MG63 (cell line): ENCODE measurements at places on chromosomes 6 and 20.

DNA sequence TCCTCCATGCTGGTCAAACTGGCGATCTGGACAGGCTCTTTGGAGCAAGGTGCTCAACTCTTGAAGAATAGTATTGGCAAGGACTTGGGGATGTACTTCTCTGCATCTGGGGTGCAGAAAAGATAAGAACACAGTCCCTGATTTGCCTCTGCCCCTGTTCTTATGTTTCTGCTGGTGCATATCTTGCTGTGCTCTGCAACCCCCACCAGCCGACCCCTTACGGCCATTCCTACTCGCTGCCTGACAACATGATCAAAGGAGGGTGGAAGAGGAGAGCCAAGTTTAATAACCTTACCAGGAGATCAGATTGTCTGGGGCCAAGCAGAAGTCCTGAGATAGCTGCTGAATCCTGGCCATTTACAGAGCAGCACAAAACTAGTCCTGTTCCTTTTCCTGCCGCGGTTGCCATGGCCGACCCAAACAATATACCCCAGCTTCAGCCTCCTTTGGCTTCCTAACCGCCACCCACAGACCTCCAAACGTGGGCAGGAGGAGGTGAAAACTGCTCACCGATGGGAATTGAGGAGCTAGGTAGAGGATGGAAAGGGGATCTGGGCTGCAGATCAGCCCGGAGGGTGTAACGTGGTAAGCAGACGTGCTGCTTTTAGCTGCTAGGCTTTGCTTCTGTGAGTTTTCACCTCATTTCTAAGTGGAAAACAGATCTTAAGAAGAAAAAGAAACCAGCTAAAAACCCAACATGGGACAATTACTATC is 60.9 kb downstream of the ATXN1 start:
- no peak for DNase-seq

- no peak for DNase-seq
Observed at GRCh38 chr6:90257486-90257738, 39.2 kb downstream of the BACH2 start.

DNA sequence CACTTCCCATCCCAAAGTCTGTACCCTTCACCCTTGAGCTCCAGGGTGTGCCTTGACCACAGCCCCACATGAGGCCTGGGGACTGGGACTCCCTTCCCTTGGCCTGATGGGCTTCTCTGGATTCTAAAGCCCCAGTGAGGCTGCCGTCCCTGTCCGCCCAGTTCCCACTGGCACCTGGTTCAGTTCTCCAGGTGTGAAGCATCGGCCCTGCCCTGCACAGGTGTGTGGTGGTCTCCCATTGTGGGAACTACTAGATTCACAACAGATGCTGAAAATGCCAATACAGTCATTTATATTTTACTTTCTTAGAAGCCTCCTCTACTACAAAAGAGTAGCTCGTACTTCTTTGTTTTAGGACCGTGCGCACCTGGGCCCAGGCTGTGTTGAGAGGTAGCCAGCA is 72.8 kb downstream of the TTLL2 start:
- no peak for DNase-seq

DNA sequence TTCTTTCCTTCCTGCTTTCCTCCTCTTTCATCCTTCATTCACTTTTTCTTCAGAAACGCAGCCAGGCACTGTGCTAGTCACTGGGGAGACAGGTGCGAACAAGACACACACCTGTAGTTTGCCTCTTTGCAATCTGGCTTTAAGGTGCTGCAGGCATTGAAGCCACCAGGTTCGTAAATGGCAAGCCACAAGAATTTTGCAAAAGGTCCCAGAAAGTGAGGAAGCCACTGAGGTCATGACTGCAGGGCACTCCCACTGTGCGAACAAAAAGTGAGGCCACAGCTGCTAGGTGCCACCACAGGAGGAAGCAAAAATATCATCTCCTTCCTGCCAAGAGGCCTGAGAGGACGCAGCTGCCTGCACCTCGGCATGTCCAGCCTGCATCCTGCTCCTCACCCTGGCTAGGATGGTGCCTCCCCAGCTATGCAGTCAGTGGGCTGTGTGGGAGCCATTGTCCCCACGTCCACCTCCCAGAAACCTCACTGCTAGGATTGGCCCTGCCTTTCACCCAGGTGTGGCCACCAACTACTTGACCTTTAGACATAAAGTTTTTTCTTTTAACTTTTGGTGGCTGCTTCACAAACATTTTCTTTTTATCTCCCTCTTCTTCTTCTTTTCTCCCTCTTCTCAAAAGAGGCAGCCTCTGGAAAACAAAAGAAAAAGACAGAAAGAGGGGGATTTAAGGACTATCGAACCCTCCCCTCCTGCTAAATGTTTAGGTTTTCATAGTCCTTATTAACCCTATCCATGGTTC is 230.8 kb downstream of the BCAS1 start:
- no peak for DNase-seq

DNA sequence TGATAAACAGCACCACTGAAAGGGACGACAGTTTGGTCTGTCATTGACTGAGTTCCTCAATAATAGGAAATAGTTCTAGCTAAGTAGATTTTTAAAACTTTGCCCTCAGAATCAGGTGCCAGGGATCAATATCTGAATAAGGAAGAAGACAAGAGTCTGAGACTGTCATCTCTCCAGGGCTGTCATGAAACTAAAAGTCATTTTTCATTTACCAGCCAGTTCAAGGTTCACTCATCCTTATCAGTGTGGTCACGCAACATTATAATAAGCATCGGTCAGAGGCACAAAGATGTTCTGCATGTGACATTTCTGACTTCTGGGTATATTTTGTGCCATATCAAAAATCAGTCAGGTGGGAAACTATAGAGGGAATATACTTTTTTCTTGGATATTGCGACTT is 52.5 kb upstream of the E2F3 start:
- no peak for DNase-seq

- DNase-seq: no peak
Observed at GRCh38 chr6:135320721-135321621, 139.9 kb downstream of the MYB start.

GRCh38 chr20:1165941-1166340 is 18.8 kb downstream of the TMEM74B start:
- no peak for DNase-seq

DNA sequence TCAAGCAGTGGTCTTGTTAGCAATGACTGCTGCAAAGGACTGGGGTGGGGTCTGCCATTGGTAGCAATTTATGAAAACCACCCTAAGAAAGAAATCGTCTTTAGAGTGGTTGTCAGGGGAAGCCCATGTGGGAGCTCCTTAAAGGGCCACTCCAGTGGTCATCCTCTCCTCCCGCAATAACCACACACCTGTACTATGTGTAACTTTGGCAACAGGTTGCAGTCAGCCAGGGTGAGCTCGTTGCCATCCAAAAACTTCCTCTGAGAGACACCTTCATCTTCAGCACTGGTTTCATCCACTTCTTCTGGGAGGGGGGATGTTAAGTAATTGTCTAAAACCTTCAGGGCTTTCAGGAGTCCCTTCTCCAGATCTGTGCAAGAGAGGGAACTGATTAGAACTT is 2.9 kb upstream of the DDAH2 start:
- DNase-seq: no peak

DNA sequence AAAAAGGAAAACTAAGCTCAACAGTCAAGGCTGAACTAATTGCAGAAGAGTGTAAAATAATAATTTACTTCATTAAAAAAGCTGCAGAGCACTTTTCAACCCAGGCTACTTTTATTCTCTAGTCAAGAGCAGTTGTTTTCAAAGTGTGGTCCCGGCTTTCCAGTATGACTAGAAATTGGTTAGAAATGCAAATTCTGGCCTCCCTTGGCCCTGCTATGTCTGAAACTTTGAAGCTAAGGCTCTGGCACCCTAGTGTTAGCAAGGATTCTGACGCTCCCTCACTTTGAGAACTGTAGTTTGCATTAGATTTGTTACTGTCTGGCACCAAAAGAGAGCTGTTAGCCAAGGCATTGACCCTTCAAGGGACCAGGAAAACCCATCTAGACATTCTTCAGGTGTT is 9.5 kb upstream of the NXT1 start:
- no peak for DNase-seq

DNA sequence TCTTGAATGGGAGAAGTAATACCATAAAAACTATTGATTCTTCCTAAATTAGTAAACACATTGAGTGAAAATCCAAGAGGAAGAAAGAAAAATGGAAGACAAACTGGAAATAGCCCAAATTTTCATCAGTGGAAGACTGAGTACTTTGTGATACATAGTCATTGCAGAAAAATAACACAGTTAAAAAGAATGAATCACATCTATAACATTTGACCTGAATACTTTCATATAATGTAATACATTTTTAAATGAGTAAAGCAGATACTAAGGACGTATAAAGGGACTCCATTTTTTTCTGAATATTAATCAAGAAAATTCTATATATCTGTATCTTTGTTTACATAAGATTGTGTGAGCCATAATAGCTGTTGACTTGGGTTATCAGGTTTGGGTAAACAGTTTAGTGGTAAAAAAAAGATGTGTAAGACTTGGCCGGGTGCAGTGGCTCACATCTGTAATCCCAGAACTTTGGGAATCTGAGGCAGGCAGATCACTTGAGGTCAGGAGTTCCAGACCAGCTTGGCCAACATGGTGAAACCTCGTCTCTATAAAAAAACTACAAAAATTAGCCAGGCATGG is 4.3 kb upstream of the SLC17A2 start:
- no peak for DNase-seq

DNA sequence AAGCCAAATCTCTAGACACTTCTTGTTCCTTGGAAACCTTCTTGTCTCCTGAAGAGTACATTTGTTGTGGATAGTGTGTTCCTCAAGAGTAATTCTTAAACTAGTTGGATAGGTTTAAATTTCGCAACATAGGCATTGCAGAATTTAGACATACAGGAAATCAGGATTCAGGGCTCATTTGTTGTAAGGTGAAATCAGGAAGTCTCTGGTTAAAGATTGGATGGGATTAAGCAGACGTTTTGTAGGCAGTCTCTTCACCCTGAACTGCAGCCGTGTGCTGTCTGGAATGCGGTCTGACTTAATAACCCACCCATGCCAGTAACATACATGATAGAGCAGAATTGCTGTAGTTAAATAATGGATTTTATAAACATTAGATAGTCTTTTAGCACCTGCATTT is 21.7 kb downstream of the HIVEP1 start:
- DNase-seq: no peak

DNA sequence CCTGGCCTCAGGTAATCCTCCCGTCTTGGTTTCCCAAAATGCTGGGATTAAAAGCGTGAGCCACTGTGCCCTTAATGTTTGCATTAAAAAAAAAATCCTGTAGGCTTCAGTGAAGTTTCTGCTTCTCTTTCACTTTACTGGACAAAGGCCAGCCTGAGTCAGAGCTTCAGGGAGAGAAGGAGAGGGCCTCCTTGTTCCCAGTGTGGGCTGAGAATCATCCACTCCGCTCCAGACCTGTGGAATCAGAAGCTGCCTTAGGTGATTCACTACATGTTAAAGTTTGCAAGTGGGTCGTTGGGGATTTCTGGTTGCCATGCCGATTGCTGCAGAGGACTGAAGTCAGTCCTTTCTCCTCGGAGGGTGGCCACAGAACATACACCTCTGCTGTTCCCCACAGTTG is 113.3 kb upstream of the EEF1E1 start:
- DNase-seq: peak; percentile 29

DNA sequence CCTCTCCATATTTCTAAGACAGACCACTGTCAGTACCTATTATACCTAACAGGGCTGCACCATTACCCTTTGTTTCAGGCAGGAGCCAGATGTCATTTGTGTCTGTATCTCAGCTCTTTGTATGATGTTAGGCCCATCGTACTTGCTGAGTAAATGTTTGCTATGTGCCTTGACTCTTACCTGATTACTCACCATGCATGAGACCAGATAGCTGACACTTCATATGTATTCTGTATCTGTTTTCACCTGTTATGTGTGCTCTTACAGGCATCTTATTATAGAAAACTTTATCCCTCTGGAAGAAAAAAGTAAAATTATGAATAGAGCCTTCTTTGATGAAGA is 31.7 kb upstream of the ASXL1 start:
- DNase-seq: no peak

GRCh38 chr6:129852257-129852858 is 8.8 kb downstream of the TMEM244 start:
- no peak for DNase-seq

DNA sequence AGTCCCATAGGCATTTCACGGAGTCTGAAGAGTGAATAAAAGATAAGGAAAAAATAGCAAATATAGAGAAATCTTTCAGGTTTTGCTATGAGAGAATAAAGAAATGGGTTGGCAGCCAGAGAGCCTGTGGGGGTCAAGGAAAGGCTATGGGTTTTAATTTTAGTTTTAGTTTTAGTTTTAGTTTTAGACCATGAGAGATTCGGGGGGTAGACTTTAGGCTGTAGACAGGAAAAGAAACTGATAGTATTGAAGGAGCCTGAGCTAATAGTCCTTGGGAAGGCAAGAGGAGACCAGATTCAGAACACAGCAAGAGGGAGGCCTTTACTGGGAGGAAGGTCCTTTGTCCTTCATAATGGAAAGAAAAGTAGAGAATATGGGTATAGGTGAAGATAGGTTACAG is 19.3 kb downstream of the DOP1A start:
- no peak for DNase-seq

GRCh38 chr6:154306696-154307095 is 49.9 kb downstream of the IPCEF1 start:
- DNase-seq: no peak

GRCh38 chr6:71997341-71997740 is 111.0 kb downstream of the RIMS1 start:
- no peak for DNase-seq
